ENCODE measurements at places on chromosomes 3 and 15.

DNA sequence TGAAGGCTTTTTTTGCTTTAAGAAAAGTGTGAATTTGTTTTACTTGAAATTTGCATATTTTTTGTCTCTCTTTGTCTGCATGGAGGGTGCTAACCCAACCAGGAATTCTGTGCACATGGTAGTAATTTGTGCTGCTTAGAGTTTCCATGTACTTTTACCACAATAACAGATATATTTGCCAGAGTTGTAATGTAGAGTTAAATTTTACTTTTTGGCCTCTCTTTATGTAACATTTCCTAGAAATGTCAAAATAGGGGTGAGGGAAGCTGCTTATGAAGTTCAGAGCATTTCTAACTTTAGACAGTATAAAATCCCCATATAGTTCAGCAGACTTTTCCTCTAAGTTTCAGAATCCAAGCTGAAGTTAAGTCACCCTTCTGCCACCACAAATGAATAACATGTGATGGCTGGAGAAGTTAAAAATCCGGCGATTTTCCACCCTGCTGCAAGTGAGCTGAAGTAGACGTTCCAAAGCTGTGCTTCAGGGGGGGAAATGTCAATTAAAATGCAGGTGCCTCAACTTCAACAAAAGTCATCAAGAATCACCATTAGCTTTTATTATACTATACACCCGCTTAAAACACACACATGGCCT, 385.7 kb upstream of the NR2F2 start:
- DNase-seq, result no peak

DNA sequence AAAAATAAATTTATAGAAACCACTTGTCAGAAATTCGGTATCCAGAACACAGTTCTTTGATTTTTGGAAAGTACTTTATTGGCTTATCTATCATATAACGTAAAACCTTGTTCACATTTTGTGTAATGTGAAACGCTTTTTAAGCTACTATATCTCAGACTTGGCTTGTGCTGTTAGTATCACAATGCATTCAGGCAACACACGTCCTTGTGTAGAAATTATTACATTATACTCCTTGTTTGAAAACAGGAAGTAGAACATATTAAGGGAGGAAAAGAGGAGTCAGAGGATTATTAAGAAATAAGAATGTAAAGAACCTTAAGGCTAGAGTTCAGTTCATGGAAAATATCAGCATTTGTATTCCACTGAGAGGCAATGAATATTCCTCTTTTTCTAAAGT, 1.6 kb downstream of the DNAJC13 start:
- DNase-seq, result no peak

DNA sequence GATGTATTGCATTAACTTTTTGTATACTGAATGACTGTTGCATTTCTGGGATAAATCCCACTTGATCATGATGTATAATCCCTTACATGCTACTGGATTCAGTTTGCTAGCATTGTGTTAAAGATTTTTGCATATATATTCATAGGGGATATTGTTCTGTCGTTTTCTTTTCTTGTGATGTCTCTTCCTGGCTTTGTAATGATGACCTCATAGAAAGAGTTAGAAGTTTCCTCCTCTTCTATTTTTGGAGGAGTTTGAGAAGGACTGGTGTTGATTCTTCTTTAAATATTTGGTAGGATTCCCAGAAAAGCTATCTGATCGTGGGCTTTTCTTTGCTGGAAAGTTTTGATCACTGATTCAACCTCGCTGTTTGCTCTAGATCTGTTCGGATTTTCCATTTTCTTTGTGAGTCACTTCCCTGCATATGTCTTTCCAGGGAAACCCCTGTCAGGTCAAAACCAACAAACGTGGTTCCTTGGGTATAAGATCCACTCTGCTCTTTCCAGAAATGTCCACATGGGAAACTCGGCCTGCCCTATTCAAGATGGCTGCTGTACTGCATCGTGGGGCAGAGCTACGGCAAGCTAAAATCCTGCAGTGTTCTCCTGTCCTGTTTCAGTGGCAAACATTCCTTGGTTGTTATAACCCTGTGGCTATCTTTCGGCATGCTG, 120.4 kb downstream of the GABRG3 start:
- DNase-seq, result no peak

DNA sequence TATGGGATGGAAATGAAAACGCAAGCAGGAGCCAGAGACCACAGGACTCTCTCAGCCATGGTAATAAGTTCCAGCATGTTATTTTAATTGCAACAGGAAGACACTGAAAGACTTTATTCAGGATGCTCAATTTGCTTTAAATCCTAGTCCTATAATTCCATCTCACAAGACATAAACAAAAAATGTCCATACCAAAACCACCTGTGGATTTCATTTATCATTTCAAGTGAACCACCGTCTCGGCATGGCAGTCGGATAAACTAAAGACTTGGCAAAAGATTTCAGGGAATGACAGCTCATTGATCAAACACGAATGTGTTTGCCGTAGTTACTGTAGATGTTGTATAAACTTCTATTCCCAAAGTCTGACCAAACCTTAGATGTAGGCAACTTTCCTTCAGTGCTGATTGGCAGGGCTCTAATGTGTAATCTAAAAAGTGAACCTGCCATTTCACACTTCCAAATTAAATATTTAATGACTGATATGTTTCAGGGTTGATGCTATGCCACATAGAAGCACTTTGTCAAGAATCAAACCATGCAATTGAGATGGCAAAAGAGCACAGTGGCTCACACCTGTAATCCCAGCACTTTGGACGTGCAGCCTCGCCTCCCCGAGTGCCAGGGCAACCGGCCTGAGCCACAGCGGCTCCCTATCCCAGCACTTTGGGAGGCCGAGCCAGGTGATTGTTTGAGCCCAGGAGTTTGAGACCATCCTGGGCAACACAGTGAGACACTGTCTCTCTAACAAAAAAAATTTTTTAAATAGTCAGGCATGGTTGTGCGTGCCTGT, 331.7 kb downstream of the MAGI1 start:
- DNase-seq, result no peak

- DNase-seq, result no peak
Measured at GRCh38 chr3:38576526-38577370, 72.7 kb downstream of the SCN5A start.

DNA sequence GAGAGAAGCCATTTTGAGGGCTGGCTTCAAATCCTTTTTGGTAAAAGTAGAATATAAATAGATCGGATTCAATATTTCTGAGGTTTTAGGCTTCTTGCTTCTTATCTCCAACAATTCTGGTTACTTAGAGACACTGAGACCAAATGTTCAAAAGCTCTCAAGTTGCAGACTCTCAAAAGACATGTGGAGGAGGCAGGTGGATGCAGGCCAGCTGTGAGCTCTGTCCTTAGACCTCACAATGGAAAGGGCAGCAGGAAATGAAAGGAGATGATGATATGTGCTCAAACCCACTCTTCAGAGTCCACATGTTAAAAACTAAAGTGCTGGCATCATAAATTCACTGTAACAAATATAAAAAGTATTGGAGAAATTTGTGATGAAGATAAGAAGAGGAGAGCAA, 424.9 kb upstream of the ALCAM start:
- no peak for DNase-seq

- DNase-seq, result no peak
Measured at GRCh38 chr15:52683580-52683979, 4.4 kb upstream of the ATOSA start.

DNA sequence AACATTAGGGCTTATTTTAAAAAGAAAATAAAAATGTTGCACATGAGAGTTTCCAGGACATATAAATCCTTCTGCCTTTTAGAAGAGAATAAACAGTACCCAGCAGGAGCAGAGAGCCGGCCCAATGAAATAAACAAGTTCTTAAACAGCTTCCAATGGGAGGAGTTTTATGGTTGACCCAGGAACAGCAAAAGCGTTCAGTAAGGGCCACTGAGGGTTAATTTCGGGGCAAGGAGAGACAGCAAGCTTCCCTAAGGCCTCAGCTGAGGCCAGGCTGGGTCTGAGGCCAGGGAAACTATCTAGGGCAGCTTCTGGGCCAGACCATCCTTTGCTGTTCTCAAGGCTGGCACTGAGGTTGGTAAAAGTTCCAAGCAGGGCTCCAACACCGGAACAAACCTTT, 3.4 kb downstream of the PDZRN3 start:
- peak; percentile 1 for DNase-seq

DNA sequence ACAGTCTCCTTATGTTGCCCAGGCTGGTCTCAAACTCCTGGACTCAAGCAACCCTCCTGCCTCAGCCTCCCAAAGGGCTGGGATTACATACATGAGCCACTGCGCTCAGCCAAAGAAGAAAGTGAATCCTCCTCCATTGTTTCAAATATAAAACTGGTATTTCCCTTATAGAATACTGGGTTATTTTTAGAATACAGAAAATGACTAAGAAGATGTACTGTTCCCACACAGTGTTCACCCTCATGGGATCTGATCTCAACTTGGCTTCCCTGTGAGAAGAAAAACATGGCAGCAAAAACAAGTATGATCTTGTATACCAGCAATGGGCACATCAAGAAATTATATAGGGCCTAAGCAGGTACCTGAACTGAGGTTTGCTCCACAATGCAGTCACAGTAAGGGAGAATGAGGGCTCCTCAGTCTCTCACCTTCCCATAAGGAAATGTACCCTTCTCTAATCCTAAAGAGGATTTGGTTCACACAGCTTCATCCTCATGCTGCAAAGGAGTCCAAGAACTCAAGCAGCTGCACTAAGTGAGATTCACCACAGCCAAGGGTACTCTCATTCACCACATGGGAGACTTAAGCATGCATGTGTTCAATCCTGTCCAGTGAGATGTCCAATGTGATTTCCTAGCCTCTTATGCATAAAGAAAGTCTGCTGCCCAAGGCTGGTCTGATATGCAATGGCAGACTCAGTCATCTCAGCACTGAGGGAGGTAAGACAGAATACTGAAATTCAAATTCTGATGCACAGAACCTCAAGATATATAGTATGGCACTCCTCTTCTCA, 25.8 kb downstream of the USP4 start:
- DNase-seq, result no peak

GRCh38 chr3:58246148-58247047, 8.8 kb downstream of the ABHD6 start:
- no peak for DNase-seq

GRCh38 chr3:69490235-69490634, 104.3 kb upstream of the FRMD4B start:
- DNase-seq, result no peak

GRCh38 chr3:118478706-118479276, 555.9 kb downstream of the IGSF11 start:
- no peak for DNase-seq

DNA sequence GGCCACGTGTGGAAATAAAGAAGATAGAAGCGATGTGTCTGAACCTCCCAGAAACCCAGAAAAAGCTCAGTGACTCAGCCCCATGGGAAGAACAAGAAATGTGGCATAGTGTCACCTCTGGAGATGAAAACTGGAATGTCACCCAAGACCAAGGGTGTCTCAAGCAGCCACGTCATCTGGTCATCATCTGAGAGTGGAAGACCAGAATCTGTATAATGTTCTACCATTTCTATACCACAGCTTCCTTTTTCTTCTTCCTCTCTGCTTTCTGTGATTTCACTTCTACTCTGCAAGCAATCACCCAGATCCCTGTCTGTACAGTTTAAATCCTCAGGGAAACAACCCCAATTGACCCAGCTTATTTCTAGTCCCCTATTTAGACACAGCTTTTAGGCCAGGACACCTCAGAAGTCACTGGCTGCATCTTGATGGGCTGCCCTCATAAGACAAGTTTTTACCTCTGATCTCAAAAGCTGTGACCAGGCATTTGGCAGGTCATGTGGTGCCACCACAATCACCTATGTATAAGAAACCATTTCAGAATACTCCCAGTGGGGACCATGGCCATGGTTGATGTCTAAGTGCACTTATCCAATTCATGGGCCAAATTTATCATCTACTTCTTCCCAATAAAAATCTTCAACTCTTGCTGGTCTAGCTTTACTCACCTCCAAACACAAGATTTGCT, 278.5 kb upstream of the UMPS start:
- no peak for DNase-seq

DNA sequence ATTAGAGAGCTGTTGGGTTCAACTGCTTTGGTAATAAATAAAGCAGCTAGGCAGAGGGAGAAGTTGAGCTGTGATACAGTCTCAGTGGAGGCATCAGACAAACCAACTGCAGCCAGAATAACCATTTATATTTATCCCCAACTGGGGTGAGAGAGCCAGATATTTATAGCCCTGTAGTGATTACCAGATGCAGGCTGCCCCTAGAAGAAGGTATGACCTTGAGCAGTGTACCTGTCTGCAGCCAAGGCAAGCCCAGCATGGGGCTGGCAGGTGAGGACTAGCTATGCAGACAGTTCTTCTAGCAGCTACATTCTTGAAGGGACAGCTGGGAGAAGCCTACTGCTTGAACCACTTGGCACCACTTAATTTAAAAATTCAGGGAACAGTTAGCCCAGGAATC, 144.4 kb upstream of the EPHA3 start:
- peak; percentile 0 for DNase-seq

DNA sequence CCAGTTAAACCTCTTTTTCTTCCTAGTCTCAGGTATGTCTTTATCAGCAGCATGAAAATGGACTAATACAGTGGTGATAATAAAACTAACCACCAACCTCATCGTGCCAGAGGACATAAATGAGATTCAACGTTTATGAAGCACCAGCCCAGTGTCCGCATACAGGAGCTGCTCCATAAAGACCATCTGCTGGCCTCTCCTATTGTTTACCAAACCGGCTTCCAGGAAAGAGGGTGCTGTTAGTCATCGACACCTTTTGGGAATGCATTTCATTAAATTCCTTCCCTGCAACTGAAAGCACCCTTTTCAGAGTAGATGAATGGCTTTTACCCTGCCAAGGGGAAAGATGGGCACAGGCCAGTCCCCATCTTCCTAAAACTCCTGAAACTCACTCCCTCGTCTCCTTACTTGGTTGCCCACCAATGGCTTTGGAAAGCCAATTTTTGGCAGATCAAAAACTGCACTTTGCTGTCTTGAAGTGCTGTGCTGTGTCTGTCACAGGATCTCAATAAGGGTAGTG, 122.1 kb downstream of the AQP9 start:
- no peak for DNase-seq

DNA sequence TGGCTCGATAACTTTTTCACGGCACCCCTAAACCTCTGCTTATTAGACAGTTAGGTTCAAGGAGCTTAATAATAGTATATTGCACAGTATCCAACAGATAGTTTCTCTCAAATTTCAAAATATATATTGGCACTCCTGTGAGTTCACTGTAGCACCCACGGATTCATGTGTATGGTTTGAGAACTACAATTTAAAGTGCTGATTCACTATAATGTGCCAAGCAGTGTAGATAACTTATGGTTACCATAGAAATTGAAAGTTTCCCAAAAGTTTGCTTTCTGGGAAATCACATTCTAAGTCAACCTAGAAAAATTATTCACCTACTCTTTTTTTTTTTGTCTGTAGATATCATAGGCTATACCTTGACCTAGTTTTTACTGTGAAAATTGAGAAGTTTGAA, 86.6 kb downstream of the GAP43 start:
- no peak for DNase-seq

Data from NCI-H146 (cell line).